ENCODE measurements at places on chromosomes 1 and 21. TPM values are rescaled to one million over a fixed set of nuclear protein-coding genes. Genes with fewer than 3 reads are reported as not detected.
A peak's percentile ranks its signal among the peaks of the same experiment; 100 is the strongest.

DNA sequence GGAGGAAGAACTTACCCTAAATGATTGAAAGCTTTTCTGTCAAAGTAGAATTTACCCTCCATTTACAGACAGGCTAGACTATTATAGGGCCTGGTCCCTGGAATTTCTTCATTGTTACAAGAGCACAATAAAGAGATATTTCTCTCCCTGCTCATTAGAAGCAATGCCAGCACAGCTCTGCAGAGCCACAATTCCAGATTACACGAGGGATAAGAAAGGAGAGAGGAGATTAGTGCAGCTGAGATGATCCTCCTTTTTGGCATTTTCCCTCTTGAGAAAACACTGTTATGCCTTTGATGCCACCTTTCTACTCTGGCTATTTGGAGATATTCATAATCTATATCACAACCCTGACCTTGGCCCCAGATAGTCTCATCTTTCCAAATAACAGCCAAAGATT is 1119.5 kb upstream of the TMPRSS15 start:
- no peaks in the 10 kb centered on the region for H3K4me1 ChIP-seq
- no peaks in the 10 kb centered on the region for H3K27me3 ChIP-seq
- no peak overlapping the region for H3K27ac ChIP-seq
- DNase-seq: peak; percentile 11
- H3K4me3 ChIP-seq: no peak overlapping the region
- H3K36me3 ChIP-seq: no peaks in the 10 kb centered on the region

GRCh38 chr1:71087060-71087459 is 6.2 kb upstream of the ZRANB2 start:
- H3K27me3 ChIP-seq: peaks cover 41% of the 10 kb centered on the region
- H3K27ac ChIP-seq: no peak overlapping the region
- no peak for DNase-seq
- H3K4me1 ChIP-seq: no peaks in the 10 kb centered on the region

GRCh38 chr1:247824023-247824422 is at the start of gene OR14A16:
OR14A16 (minus strand) TSS chr1:247824119; CDS start chr1:247815729, 8,390 bp downstream.
- no peaks in the 10 kb centered on the region for H3K27me3 ChIP-seq
- H3K27ac ChIP-seq: no peak within 1 kb of the TSS
- H3K4me1 ChIP-seq: no peaks in the 10 kb centered on the region
- DNase-seq: no peak

GRCh38 chr1:51253691-51254090 is 17.6 kb downstream of the RNF11 start:
- no peaks in the 10 kb centered on the region for H3K27me3 ChIP-seq
- H3K4me1 ChIP-seq: peaks cover 8% of the 10 kb centered on the region
- no peak for DNase-seq
- H3K4me3 ChIP-seq: no peak overlapping the region
- H3K36me3 ChIP-seq: no peaks in the 10 kb centered on the region

GRCh38 chr1:19435181-19435580 is 50.2 kb downstream of the CAPZB start:
- H3K36me3 ChIP-seq: no peaks in the 10 kb centered on the region
- peaks cover 7% of the 10 kb centered on the region for H3K4me1 ChIP-seq
- no peak for DNase-seq
- peak overlapping the region; percentile 56 for H3K27ac ChIP-seq
- no peak overlapping the region for H3K4me3 ChIP-seq

- H3K4me1 ChIP-seq: no peaks in the 10 kb centered on the region
- no peak overlapping the region for H3K4me3 ChIP-seq
- peak; percentile 30 for DNase-seq
- no peaks in the 10 kb centered on the region for H3K36me3 ChIP-seq
- no peaks in the 10 kb centered on the region for H3K27me3 ChIP-seq
Measured at GRCh38 chr21:27298465-27298864, 331.6 kb upstream of the ADAMTS5 start.

GRCh38 chr1:38743184-38743583 is 116.4 kb downstream of the RRAGC start:
- DNase-seq: no peak
- H3K4me1 ChIP-seq: peaks cover 7% of the 10 kb centered on the region
- no peaks in the 10 kb centered on the region for H3K36me3 ChIP-seq
- H3K27me3 ChIP-seq: no peaks in the 10 kb centered on the region

DNA sequence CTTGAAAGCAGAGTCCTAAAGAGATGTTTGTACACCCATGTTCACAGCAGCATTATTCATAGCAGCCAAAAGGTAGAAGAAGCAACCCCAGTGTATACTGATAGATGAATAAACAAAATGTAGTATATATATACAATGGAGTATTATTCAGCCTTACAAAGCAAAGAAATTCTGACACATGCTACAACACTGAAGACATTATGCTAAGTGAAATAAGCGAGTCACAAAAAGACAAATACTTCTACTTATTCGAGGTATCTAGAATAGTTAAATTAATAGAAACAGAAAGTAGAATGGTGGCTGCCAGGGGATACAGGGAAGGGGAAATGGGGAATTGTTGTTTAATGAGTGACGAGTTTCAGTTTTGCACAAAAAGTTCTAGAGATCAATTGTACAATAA is 23.5 kb downstream of the COP1 start:
- no peaks in the 10 kb centered on the region for H3K27me3 ChIP-seq
- H3K4me3 ChIP-seq: no peak overlapping the region
- DNase-seq: no peak

- H3K4me1 ChIP-seq: no peaks in the 10 kb centered on the region
- no peak for DNase-seq
- H3K27ac ChIP-seq: no peak overlapping the region
- H3K36me3 ChIP-seq: no peaks in the 10 kb centered on the region
- no peaks in the 10 kb centered on the region for H3K27me3 ChIP-seq
Measured at GRCh38 chr1:187491082-187491720, 662.5 kb downstream of the PLA2G4A start.

DNA sequence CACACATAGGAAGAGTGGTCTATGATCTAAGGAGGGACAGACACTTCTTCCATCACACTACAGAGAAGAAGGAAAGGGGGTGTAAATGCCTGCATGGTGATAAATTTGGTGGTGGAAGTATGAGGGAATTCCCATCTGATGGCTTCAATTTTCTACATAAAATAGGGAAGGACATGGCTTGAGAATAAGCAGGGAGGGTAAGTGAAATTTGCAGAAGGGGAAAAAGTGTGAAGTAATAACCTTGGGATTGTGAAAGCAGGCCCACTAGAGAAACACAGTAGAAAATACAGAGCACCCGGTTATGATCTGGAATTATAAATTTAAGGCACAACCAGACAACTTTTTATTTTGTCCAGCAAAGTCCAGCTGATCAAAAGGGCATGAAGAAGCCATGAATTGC is 22.7 kb upstream of the HIVEP3 start:
- H3K27ac ChIP-seq: no peak overlapping the region
- H3K4me1 ChIP-seq: no peaks in the 10 kb centered on the region
- H3K36me3 ChIP-seq: no peaks in the 10 kb centered on the region
- no peaks in the 10 kb centered on the region for H3K27me3 ChIP-seq
- DNase-seq: no peak

DNA sequence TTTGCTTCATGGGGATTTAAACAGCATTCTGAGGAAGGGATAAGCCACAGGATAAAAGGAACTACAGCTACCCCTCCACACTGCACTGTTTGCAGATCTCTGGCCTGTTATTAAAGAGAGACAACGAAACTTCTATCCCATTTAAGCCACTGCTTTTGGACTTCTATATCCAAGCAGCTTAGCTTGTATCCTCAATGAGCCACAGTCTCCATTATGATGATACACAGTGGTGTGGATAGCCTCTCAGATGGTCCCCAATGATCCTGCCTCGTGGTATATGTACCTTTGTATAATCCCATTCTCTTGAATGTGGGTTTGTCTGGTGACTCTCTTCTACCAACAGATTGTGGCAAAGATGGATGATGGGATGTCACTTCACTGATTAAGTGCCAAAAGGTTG is 36.0 kb upstream of the MARK1 start:
- H3K27me3 ChIP-seq: no peaks in the 10 kb centered on the region
- DNase-seq: no peak

GRCh38 chr1:12548973-12549459 is 69.0 kb downstream of the DHRS3 start:
- H3K36me3 ChIP-seq: no peaks in the 10 kb centered on the region
- no peak for DNase-seq
- peaks cover 19% of the 10 kb centered on the region for H3K4me1 ChIP-seq
- H3K27me3 ChIP-seq: no peaks in the 10 kb centered on the region

GRCh38 chr1:225617956-225618355 is 35.0 kb downstream of the ENAH start:
- DNase-seq: no peak
- peaks cover 3% of the 10 kb centered on the region for H3K36me3 ChIP-seq
- peaks cover 14% of the 10 kb centered on the region for H3K4me1 ChIP-seq

DNA sequence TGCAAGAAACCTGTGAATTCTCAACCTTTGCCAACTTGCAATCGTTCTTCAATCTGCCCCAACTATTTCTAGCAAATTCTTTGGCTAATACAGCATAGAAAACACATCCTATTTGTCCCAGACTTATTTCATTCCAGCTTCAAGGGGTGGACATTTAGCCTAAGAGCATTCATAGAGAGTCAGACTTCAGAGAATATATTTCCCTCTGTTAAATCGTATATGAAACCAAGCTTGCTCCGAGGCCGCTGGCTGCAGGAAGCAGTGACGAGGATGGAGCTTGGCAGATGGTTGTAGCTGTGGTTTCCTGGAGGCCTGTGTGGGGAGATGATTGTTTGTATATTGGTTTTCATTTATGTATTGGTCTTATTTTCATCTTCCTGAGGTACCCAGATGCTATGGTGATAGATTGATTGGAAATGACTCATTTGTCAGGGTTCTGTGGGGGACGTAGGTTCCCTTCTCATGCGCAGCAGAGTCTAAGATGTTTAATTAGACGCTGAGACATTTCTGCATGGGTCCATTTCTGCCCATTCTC is 26.1 kb downstream of the MAN1C1 start:
- DNase-seq: no peak
- no peak overlapping the region for H3K4me3 ChIP-seq
- no peak overlapping the region for H3K27ac ChIP-seq
- peaks cover 3% of the 10 kb centered on the region for H3K36me3 ChIP-seq

DNA sequence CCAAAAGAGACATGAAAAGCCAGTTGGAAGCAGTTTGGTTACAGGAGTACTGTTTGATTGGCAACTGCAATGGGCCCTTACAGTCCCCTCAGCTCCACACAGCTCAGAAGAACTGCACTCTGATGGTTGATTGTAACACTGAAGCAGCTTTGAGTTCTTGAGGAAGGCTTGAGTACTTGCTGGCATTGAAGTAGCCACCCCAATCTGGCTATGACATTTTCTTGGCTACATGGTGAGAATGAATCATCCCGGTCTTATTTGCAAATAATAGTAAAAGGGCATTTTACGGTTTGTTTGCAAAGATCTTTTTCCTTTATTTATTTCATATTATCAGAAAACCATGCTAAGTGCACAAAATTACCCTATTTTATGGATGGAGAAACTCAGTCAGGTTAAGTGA is 159.7 kb upstream of the BEND5 start:
- H3K36me3 ChIP-seq: no peaks in the 10 kb centered on the region
- no peak for DNase-seq
- no peak overlapping the region for H3K4me3 ChIP-seq
- H3K27ac ChIP-seq: no peak overlapping the region
- no peaks in the 10 kb centered on the region for H3K27me3 ChIP-seq

- H3K27ac ChIP-seq: peak overlapping the region; percentile 94
- peaks cover 34% of the 10 kb centered on the region for H3K4me1 ChIP-seq
- DNase-seq: peak; percentile 95
- H3K27me3 ChIP-seq: peaks cover 22% of the 10 kb centered on the region
- no peaks in the 10 kb centered on the region for H3K36me3 ChIP-seq
- peak overlapping the region; percentile 45 for H3K4me3 ChIP-seq
Measured at GRCh38 chr1:243917177-243917862, 67.3 kb upstream of the AKT3 start.

GRCh38 chr1:214386747-214387146 is 105.8 kb downstream of the SMYD2 start:
- no peaks in the 10 kb centered on the region for H3K27me3 ChIP-seq
- no peak overlapping the region for H3K27ac ChIP-seq
- DNase-seq: no peak
- peaks cover 3% of the 10 kb centered on the region for H3K4me1 ChIP-seq
- no peak overlapping the region for H3K4me3 ChIP-seq

GRCh38 chr1:32540605-32541004 is 1.4 kb downstream of the ZBTB8A start:
- peaks cover 12% of the 10 kb centered on the region for H3K4me1 ChIP-seq
- peak; percentile 11 for DNase-seq
- H3K27me3 ChIP-seq: peaks cover 14% of the 10 kb centered on the region
- H3K36me3 ChIP-seq: no peaks in the 10 kb centered on the region
- no peak overlapping the region for H3K27ac ChIP-seq

GRCh38 chr1:78373676-78374075 is 117.1 kb upstream of the PTGFR start:
- H3K27me3 ChIP-seq: no peaks in the 10 kb centered on the region
- H3K4me3 ChIP-seq: no peak overlapping the region
- no peak overlapping the region for H3K27ac ChIP-seq
- H3K36me3 ChIP-seq: no peaks in the 10 kb centered on the region

GRCh38 chr1:193498088-193498655 is 311.8 kb upstream of the B3GALT2 start:
- no peaks in the 10 kb centered on the region for H3K4me1 ChIP-seq
- no peak for DNase-seq
- no peaks in the 10 kb centered on the region for H3K36me3 ChIP-seq
- H3K4me3 ChIP-seq: no peak overlapping the region
- H3K27ac ChIP-seq: no peak overlapping the region

- H3K36me3 ChIP-seq: no peaks in the 10 kb centered on the region
- H3K27me3 ChIP-seq: no peaks in the 10 kb centered on the region
- no peak overlapping the region for H3K4me3 ChIP-seq
- no peak overlapping the region for H3K27ac ChIP-seq
- no peaks in the 10 kb centered on the region for H3K4me1 ChIP-seq
Measured at GRCh38 chr1:29363536-29363935, 127.2 kb downstream of the PTPRU start.

GRCh38 chr1:175669569-175669968 is 73.8 kb downstream of the TNR start:
- H3K36me3 ChIP-seq: no peaks in the 10 kb centered on the region
- DNase-seq: no peak
- no peak overlapping the region for H3K4me3 ChIP-seq
- H3K27ac ChIP-seq: no peak overlapping the region

DNA sequence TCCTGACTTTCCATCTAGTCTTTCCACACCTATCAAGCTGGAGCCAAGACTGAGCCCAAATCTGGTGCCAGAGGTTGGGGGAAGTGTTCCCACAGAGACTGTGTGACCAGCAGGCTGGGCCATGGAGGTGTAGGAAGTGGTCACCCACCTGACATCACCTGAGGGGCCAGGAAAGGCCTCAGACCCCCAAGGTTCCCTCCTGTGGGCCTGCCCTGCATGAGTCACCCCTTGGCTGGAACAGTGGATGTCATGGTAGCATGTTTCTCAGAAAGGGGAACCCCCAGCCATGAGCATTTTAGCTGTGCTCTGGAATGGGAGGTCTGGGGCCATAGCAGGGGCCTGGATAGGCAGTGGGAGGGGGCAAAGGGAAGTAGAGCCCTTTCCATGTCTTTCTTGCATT is 5.7 kb upstream of the TNFRSF8 start:
- no peak overlapping the region for H3K27ac ChIP-seq
- no peaks in the 10 kb centered on the region for H3K36me3 ChIP-seq
- H3K27me3 ChIP-seq: peaks cover 29% of the 10 kb centered on the region
- H3K4me3 ChIP-seq: no peak overlapping the region
- DNase-seq: no peak
- no peaks in the 10 kb centered on the region for H3K4me1 ChIP-seq

ERVH48-1 gene
- total RNA-seq: not detected

RASSF5 gene
- 0.19 TPM for total RNA-seq

TCEANC2 gene
- total RNA-seq: 8.8 TPM

SLC1A7 gene
- not detected for total RNA-seq

SDE2 gene
- total RNA-seq: 29.2 TPM

CD5L gene
- not detected for total RNA-seq

KRTAP8-1 gene
- not detected for total RNA-seq

SPRR1B gene
- total RNA-seq: not detected

H3-3A gene
- total RNA-seq: 1,689 TPM

CPT2 gene
- 29.2 TPM for total RNA-seq

NPL gene
- total RNA-seq: 3.4 TPM

PTGS2 gene
- 0.37 TPM for total RNA-seq

Measured in neural progenitor cell (in vitro differentiated cells).